ENCODE measurements at places on chromosomes 2 and 18.

GRCh38 chr18:57095884-57096283 is 51.0 kb upstream of the BOD1L2 start:
- H3K4me1 ChIP-seq, result no peaks in the 10 kb centered on the region
- no peaks in the 10 kb centered on the region for H3K27me3 ChIP-seq
- no peak for DNase-seq
- no peak overlapping the region for H3K4me3 ChIP-seq
- no peaks in the 10 kb centered on the region for H3K36me3 ChIP-seq
- H3K27ac ChIP-seq, result no peak overlapping the region

DNA sequence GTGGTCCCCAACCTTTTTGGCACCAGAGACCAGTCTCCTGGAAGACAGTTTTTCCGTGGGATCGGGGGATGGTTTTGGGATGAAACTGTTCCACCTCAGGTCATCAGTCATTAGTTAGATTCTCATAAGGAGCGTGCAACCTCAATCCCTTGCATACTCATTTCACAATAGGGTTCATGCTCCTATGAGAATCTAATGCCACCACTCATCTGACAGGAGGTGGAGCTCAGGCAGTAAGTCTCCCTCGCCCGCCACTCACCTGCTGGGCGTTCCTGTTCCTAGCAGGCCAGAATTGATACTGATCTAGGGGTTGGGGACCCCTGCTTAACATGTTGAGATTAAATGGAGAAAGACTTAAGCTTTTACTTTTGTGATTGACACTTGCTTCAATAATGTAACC is 9.9 kb downstream of the NABP1 start:
- no peak for DNase-seq
- H3K36me3 ChIP-seq, result peaks cover 23% of the 10 kb centered on the region
- H3K27ac ChIP-seq, result no peak overlapping the region

DNA sequence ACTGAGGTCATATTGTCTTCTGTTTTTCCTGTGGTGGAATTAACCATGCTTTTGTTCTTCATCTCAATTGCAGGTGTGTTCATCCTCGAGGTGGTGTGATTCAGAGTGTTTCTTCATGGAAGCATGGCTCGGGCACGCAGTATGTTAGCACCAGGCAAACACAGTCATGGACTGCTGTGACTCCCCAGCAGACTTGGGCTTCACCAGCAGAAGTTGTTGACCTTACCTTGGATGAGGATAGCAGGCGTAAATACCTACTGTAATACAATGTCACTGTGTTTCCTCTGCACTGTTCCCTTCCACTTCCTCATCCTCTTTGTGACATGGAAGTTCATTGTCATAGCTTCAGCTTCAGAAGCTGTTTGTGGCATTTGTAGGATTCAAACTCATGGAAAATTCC is 158.7 kb downstream of the HAUS1 start:
- H3K27ac ChIP-seq, result no peak overlapping the region
- no peaks in the 10 kb centered on the region for H3K27me3 ChIP-seq
- no peak overlapping the region for H3K4me3 ChIP-seq
- DNase-seq, result no peak
- H3K4me1 ChIP-seq, result peaks cover 58% of the 10 kb centered on the region
- H3K36me3 ChIP-seq, result peaks cover 13% of the 10 kb centered on the region

DNA sequence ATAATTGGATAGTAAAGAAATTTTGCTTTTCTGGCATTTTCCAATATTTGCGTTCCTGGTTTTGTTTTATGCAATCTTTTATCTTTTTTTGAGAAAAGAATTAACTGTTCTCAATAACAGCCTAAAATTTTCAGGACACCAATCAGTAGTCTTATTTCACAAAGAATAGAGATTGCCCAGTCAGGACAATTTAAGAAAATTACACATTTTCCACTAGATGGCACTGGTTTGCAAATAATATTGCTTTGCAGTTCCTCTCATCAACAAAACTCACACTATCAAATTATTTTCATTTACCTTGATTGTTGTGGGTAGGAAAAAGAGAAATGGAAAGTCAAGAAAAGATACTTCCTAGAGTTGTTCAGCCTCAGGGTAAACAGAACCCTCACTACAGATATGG is 2.4 kb upstream of the RBM45 start:
- DNase-seq, result no peak
- H3K36me3 ChIP-seq, result no peaks in the 10 kb centered on the region
- H3K4me3 ChIP-seq, result no peak overlapping the region
- peaks cover 14% of the 10 kb centered on the region for H3K27me3 ChIP-seq

DNA sequence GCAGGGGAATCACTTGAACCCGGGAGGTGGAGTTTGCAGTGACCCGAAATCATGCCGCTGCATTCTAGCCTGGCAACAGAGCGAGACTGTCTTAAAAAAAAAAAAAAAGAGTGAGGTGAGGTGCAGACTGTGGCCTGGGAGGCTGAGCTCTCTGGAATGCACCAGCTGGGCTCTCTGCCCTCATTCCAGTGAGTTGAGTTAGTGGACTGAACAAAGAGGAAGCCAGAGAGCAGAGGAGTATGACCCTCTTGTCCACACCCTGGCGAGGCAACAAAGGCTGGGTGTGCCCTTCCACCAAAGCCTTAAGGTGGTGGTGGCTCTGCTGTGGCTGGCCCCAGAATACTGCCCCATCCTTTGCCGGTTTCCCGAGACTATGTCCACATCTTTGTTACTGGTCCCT is 71.3 kb upstream of the ACKR3 start:
- H3K36me3 ChIP-seq, result no peaks in the 10 kb centered on the region
- peaks cover 30% of the 10 kb centered on the region for H3K27me3 ChIP-seq
- no peak overlapping the region for H3K27ac ChIP-seq
- DNase-seq, result no peak

GRCh38 chr18:666177-666576 is 8.7 kb downstream of the TYMS start:
- no peaks in the 10 kb centered on the region for H3K27me3 ChIP-seq
- H3K27ac ChIP-seq, result no peak overlapping the region
- DNase-seq, result no peak
- no peaks in the 10 kb centered on the region for H3K4me1 ChIP-seq
- H3K36me3 ChIP-seq, result peaks cover 31% of the 10 kb centered on the region

DNA sequence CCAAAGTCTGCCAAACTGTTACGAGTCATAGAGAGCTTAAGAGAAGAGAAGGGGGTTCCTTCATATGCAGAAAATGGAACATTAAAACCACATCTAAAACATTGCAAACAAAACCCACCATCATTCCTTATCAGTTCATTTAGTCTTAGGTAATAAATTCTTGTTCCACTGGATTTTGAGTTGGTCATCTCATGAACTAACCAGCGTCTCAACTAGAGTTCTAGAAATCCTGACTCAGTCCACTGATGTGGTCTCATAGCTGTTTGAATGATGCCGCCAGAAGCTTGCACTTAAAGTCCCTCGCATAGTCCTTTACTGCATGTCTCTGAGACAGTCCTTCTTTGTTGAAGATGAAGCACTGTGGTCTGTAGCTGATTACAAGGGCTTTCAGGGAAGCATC is 15.0 kb upstream of the CAB39 start:
- H3K27ac ChIP-seq, result no peak overlapping the region
- no peak overlapping the region for H3K4me3 ChIP-seq
- no peaks in the 10 kb centered on the region for H3K36me3 ChIP-seq
- peaks cover 25% of the 10 kb centered on the region for H3K27me3 ChIP-seq
- H3K4me1 ChIP-seq, result no peaks in the 10 kb centered on the region
- DNase-seq, result no peak

DNA sequence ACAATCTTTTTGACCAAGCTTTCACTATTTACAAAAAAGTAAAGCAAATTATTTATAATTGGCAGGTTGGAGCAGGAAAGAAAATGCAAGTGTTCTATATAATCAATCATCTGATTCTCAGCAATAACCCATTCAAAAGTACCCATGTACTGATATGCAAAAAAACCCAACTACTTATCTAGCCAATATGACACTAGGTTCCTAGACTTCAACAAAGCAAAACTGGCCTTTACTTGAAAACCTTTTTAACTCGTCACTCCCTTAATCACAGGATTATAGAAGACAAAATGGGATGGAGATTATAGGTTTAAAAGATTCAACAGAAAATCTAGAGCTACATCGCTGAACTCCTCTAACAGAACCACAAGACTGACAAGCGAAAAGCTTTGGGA is 3.6 kb downstream of the TLK1 start:
- DNase-seq, result no peak
- no peak overlapping the region for H3K4me3 ChIP-seq
- H3K4me1 ChIP-seq, result peaks cover 49% of the 10 kb centered on the region
- H3K27me3 ChIP-seq, result no peaks in the 10 kb centered on the region

- H3K36me3 ChIP-seq, result no peaks in the 10 kb centered on the region
- H3K4me3 ChIP-seq, result no peak overlapping the region
- no peak overlapping the region for H3K27ac ChIP-seq
- H3K4me1 ChIP-seq, result peaks cover 12% of the 10 kb centered on the region
Observed at GRCh38 chr2:172710584-172711047, 25.0 kb upstream of the RAPGEF4 start.

GRCh38 chr2:150610670-150611279 is 123.3 kb upstream of the RND3 start:
- H3K4me3 ChIP-seq, result no peak overlapping the region
- H3K36me3 ChIP-seq, result no peaks in the 10 kb centered on the region
- DNase-seq, result no peak
- peaks cover 56% of the 10 kb centered on the region for H3K4me1 ChIP-seq
- peak overlapping the region; percentile 53 for H3K27ac ChIP-seq

DNA sequence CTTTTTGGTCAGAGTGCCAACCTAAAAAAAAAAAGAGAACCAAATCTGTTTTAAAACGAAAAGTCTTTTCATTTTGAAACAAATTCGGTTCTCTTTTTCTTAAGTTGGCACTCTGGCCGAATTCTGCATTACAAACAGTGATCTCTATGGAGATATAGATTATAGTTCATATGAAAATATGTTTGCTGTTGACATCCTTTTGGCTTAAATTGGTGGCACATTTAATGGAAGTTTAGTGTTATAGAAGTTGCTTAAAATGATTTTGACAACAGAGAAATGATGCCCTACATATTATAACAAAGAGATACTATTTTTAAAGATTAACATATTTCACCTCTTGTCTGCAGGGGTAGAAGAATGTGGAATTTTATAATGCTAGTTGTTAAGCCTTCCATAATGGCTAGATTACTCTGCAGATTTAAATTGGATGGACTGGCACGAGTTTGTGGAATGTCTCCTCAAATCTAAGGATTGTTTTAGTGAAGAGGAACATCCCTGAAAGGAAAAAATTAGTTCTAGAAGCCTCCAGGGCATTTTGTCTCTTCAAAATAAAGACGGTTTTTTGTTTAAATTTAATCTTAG is 222.9 kb upstream of the CDH2 start:
- DNase-seq, result no peak
- no peaks in the 10 kb centered on the region for H3K36me3 ChIP-seq

DNA sequence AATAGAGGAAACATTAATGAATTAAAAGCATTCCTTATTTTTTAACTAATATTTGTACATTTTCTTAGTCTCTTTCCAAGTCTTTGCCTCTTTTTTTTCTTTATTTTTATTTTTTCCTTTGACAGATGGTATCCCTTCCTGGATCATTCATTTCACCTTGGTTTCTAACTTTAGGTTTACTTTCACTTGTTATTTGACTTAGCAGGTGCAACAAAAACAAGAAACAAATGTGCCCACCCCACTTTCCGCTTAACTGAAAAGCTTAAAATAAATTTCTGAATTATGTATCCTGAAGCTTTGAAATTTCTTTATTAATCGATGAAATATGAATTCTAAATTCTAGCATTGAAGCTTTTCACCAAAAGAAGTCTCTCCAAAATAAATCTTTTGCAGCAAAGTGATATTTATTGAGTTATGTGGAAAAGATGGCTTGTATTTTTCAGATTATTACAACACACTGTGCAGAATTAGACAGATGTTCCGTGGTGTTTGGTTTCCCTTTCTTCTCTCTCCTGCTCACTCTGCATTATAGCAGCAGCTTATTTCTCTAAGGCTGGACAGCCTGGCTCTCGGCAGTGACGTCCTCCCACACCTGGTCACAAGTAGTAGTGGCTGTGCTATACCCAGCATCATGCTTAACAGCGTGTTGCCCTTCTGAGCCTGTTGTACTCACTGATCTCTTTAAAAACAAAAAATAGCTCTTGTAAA is 99.1 kb upstream of the ZNF397 start:
- H3K27ac ChIP-seq, result no peak overlapping the region
- H3K4me3 ChIP-seq, result no peak overlapping the region
- H3K27me3 ChIP-seq, result no peaks in the 10 kb centered on the region
- H3K4me1 ChIP-seq, result no peaks in the 10 kb centered on the region

GRCh38 chr2:212495046-212495445 is 43.6 kb downstream of the ERBB4 start:
- no peaks in the 10 kb centered on the region for H3K36me3 ChIP-seq
- peaks cover 3% of the 10 kb centered on the region for H3K27me3 ChIP-seq
- DNase-seq, result no peak
- no peaks in the 10 kb centered on the region for H3K4me1 ChIP-seq
- H3K27ac ChIP-seq, result no peak overlapping the region
- no peak overlapping the region for H3K4me3 ChIP-seq

- peak; percentile 96 for DNase-seq
- H3K27me3 ChIP-seq, result no peaks in the 10 kb centered on the region
- H3K4me3 ChIP-seq, result peak within 1 kb of the TSS; percentile 81
- H3K4me1 ChIP-seq, result peaks cover 39% of the 10 kb centered on the region
- H3K36me3 ChIP-seq, result no peaks in the 10 kb centered on the region
Observed at GRCh38 chr2:216371721-216372702, at the start of gene MARCHF4. MARCHF4 (minus strand) TSS chr2:216372483; CDS start chr2:216370260, 2,223 bp downstream.

DNA sequence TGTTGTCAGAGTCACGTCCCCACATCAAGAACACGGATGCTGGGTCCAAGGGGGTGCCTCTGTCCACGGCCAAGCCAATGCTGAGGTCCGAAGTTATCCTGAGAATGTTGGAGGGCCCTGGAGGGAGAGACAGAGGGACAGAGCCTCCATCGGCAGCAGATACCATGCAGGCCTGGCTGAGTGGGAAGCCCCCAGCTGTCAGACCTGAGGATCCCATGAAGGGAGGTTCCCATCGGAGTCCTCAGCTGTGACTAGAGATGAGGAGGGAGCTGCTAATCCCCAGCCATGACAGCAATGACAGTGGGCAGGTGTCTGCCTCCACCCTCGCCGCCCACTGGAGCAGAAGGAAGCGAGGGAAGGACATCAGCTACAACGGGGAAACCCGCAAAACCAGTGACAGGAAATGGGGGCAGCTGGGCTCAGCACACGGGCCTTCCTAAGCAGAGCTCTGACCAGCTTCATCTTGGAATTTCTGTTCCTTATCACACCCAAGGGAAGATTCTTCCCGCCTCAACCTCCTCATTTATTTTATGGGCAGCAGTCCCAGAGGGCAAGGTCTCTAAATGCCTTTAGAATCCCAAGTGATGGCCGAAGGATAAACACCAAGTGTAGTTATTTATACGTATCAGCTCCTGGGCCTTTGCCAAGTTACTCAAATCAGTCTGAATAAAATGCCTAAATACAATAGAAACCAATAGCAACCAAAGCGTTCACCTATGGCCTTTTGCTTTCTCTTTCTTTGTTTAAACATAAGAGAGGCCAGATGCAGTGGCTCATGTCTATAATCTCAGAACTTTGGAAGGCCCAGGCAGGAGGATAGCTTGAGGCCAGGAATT is 32.2 kb downstream of the FAM178B start:
- no peaks in the 10 kb centered on the region for H3K36me3 ChIP-seq
- no peak overlapping the region for H3K27ac ChIP-seq
- peaks cover 2% of the 10 kb centered on the region for H3K4me1 ChIP-seq
- peaks cover 28% of the 10 kb centered on the region for H3K27me3 ChIP-seq
- no peak overlapping the region for H3K4me3 ChIP-seq

Measured in osteocyte (in vitro differentiated cells).